ENCODE measurements at places on chromosomes 6 and 20.

GRCh38 chr6:161444464-161444863, 170.6 kb upstream of the AGPAT4 start:
- DNase-seq: no peak

- no peak for DNase-seq
These were observed 258.5 kb upstream of the CDH4 start for GRCh38 chr20:60993433-60994044.

- DNase-seq: no peak
These were observed 1.2 kb downstream of the IFNGR1 start for GRCh38 chr6:137217801-137218472.

- no peak for DNase-seq
These were observed 28.1 kb upstream of the APCDD1L start for GRCh38 chr20:58543274-58543673.

GRCh38 chr20:16864069-16864468, 115.9 kb downstream of the OTOR start:
- no peak for DNase-seq
